ENCODE measurements at places on chromosomes 3 and 15.

- DNase-seq = no peak
Measured at GRCh38 chr3:43816372-43816771, 125.6 kb downstream of the ABHD5 start.

DNA sequence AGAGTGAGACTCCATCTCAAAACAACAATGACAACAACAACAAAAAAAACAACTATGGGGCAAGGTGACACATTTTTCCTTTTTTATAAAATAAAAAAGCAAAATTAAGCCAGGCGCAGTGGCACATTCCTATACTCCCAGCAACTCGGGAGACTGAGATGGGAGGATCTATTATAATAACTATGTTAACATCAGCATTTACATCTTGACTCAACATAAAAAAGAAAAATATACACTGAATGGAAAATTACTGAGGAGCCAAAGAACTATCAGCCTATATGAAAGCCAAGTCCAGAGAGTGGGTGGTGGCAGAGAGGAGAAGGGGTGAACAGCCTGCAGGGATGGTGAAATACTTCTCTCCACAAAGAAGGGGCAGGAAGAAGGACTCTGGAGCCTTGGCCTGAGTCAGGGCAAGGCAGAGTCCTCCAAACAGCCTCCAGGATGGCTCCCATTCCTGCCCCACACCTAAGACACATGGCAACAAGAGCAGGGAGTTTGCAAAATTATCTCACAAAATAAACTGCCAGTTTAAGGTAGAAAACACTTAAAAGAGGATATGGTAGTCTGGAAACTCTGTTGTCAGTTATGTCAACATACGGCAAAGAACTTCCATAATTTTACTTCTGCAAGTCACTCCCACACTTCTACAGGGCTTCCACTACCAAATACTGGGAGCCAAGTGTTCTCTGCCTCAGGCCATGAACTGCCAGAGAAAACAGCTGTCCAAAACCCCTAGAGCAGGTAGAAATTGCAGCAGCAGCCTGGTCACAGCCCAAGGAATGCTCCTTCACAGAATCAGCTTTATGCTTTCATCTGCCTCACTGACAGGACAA lies 25.9 kb downstream of the HSPBAP1 start:
- no peak for DNase-seq

- no peak for DNase-seq
Measured at GRCh38 chr15:49471733-49472132, 48.7 kb downstream of the FGF7 start.

DNA sequence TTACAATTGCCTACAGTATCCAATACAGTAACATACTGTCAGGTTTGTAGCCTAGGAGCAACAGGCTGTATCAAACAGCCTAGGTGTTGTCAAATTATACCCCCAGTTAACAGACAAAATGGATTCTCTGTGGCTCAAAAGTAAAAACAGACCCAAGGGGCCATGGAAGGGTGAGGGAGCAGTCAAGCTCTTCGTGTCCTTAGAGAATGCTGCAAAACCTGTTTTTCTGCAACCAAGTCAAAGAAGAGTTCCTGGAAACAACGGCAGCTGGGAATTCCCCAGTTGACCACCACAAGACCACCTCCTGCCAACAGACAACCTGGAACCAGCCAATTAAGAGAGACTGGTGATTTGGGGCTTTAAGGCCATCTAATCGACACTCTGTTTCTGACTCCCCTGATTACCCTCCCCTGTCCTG lies 11.1 kb upstream of the THUMPD3 start:
- no peak for DNase-seq

GRCh38 chr3:182235504-182235903 lies 523.8 kb downstream of the SOX2 start:
- no peak for DNase-seq

DNA sequence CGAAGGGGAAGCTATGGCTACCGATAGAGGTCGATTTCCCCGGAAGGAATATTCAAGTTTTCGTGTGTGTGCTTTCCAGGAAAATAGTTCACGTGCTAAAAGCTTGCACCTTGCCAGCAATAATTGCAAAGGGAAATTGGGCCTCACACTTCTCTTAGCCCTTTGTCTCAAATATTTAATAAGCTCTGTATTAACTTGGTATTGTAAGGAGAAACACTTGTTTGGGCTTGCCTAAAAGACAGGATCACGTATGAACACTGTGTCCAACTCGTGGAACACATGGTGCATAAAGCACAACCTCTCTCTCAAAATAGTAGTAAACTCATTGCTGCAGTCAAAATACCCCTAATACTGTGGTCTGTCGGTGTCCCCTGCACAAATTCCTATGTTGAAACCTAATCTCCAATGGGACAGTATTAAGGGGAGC lies 352 bp upstream of the TMF1 start:
- DNase-seq = no peak

DNA sequence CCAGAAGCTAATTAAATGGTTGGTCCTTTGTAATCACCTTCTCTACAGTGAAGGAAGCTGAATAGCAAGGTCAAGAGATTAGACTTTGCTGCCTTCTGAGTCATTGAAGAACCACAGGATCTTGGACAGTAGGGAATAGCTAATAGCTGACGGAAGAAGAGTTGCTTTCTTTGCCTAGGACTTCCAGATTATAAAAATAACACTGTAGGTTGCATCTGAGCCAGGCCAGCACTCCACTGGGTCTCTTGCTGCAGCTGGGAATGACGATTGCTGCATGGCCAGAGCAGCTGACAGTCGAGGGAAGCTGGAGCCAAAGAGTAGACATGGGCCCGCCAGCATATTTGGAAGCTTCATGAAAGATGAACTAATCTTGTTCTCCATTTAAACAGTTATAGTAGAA lies 81.5 kb upstream of the KCNMB2 start:
- no peak for DNase-seq

DNA sequence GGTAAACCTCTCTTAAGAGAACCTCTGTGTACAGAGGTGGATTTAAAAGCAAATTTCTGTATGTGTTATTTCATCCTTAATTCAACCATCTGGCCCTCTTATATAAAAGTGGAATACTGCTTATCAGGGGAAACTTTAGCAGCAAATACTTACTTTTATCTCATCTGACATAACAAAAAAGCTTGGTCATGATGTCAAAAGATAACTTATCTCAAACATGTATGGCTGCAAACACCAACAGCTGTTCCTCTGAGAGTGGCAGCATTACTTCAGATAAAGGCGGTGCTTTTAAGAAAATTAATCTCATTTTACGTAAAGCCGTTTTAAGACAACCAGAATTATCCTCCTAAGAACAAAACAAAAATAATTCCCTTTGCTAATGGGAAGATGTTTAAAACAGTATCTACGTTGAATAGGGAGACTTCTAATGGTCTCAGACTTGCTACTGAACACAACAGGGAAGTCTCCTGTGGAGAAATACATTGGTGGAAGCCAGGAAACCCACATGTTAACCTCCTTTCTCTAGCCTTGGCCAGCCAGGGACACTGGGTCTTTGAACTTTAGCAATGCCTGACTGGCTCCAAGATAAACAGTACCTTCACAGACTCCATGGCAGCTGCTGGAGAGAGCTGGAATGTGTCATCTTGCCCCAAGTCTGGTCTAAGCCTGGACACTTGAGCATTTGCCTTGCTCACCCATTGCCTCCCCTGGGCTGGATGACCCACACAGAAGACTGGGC lies 18.1 kb downstream of the ARRDC4 start:
- DNase-seq = no peak

GRCh38 chr3:128598884-128599664 lies 51.5 kb downstream of the RPN1 start:
- no peak for DNase-seq

- no peak for DNase-seq
Measured at GRCh38 chr15:48358229-48359152, 27.3 kb downstream of the DUT start.

DNA sequence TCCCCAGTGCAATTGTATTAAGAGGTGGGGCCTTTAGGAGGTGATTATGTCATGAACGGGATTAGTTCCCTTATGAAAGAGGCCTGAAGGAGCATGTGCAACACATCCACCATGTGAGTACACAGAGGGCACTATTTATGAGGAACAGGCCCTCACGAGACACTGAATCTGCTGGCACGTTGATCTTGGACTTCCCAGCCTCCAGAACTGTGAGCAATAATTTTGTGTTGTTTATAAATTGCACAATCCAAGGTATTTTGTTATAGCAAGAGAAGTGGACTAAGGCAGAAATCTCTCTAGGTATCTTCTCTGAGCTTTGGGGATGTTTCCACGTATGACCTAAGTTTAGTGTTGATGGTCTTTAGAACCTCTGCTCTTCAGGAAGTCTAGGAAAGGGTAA lies 149.3 kb upstream of the CBLB start:
- no peak for DNase-seq

DNA sequence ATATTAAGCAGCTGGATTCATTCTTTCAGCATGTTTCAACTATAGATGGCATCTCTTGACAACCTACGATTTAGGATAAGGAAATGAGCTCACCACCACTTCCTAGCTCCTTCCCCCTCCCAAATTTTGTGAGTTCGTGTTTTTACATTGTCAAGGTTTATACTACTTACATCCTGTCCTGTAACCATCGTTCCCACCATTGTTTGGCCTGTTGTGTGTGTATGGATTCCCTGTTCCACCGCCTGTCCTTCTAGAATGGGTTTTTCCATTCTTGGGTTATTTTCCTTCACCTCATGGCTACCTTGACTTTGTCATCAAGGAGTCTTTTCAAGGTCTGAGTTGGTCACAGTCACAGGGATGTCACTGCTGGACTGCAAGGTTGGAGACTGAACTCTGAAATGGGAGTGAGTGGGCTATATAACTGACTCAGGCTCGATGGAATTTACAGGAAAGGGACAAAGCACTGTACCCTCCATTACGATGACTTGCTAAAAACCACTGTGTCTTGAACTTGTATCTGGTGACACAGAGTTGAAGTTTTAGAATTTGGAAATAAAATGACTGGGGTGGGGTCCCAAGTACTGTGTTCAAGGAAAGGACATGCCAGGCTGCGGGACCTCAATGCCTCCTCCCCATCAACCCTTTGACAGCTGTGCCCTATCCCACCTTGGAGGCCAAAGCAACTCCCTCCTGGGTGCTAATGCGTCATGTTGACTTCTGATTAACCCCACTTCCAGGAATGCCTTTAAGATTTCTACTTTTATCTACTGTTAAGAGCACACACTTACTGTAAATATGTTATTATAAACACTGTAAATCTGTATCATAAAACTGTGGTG lies 66.8 kb upstream of the BLM start:
- no peak for DNase-seq

GRCh38 chr3:37968813-37969595 lies 21.6 kb upstream of the VILL start:
- no peak for DNase-seq

DNA sequence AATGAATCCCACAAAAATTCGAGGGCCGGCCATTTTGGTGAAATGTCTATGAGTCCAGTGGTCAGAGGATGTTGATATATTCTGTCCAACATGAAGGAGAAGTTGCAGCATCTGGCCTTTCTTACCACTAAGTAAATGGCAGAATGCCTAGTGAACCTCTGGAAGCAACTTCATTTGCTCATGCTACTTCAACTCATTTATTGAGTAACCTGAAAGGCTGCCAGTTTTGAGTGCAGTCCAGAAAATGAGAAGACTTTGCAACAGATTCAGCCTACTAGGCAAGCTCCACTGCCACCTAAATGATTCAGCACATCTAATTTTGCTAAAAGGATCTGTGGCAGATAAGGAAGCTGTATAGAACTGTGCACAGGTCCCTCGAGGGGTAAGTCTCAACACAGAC lies 265.0 kb downstream of the OPA1 start:
- no peak for DNase-seq

DNA sequence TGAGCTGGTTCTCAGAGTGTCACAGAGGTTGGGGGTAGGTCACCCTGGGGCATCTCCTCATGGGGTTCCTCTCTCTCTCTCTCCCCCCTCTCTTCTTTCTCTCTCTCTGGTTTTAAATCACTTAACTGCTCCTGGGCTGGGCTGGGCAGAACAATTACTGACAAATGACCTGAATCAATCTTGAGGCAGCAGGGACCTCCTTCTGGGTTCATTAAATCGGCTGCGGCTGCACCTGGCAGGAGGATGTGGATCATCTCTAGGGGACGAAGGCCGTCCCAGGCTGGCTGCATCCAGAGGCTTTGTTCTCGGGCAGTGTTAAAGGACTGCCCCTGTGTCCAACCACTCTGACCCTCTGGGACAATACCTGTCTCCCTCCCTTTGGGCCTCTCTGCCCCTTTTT lies 143.1 kb downstream of the TLE3 start:
- DNase-seq = no peak
